ENCODE measurements at places on chromosomes 4 and X.
A peak's percentile ranks its signal among the peaks of the same experiment; 100 is the strongest.

DNA sequence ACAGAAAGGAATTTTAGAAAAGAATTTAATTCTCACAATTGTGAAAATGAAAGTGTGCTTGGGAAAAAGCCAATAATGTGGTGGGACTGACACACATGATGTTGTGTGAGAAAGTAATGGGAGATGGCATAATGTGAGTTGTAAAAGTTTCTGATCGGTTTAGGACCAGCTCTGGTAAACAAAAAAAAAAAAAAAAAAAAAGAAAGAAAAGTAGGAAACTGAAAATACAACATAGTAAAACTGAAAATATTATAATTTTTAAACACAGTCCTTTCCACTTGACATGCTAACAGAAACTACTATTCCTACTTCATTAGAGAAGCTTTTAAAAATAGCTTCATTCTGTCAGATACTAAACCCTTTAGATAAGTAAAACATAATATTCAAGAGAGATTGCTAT lies 28.2 kb downstream of the RAP1GDS1 start:
- no peak for DNase-seq

GRCh38 chr4:38086151-38086848 lies 126.1 kb downstream of the PTTG2 start:
- no peak for DNase-seq

DNA sequence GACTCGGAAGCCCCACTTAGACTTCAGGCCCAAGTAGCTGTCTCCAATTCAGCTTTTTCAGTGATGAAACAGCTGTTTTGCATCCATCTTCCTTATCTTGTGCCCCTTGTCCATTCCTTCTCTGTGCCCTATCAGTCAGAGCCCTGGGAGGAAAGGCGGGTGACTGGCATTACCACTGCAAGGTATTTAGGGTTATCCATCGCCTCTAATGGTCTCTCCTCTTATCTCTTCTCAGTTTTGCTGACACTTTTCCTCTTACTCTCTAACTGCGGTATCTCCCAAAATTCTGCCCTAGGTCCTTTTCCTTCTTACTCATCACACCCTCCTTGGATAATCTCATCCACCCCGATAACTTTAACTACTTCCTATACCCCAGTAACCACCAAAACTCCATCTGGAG lies 13.7 kb downstream of the GAB3 start:
- DNase-seq, result no peak

DNA sequence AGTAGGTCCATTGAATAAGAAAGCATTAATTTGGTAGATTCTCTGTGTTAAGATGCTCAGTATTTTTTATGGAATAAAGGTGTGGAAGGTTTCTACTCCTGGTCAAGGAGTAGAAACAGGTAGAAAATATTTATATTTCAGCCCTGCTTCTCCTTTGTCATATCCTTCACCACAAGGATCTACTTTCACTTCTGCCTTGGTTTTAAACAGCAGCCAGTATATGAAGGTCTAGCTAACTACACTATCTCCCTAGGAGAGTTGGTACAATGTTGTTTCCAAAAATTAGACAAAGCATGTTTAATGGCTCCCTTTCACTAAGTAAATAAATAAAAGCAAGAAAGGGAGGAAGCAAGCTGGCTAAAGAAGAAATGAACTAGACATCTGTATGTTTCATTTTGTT lies 44.6 kb upstream of the GYPA start:
- DNase-seq, result no peak

- no peak for DNase-seq
Observed at GRCh38 chrX:135481696-135482179, 38.7 kb upstream of the INTS6L start.

DNA sequence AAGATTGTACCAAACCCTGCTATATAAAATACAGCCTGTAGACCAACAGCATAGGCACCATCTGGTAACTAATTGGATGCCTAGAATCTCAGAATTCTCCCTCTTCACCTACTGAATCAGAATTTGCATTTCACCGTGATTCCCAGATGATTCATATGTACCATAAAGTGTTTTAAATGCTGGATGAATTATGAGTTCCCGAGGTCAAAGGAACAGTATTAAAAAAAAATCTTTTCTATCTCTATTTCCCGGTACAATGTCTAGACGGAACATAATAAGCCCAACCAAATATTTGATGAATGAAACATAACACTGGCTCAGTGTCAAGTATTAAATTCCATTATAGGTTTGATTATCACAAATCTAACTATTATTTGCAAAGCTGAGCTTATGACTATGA lies 280.0 kb downstream of the ANKRD50 start:
- DNase-seq, result no peak

- no peak for DNase-seq
Observed at GRCh38 chr4:142407596-142407995, 438.5 kb downstream of the INPP4B start.

- no peak for DNase-seq
Observed at GRCh38 chrX:41588271-41588670, 100.5 kb upstream of the GPR34 start.

DNA sequence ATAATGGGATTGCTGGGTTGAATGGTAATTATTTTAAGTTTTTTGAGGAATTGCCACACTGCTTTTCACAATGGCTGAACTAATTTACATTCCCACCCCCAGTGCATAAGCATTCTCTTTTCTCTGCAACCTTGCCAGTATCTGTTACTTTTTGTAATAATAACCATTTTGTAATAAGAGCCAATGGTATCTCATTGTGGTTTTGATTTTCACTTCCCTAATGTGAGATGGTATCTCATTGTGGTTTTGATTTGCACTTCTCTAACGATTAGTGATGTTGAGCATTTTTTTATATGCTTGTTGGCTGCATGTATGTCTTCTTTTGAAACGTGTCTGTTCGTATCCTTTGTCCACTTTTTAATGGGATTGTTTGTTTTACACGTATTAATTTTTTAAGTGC lies 213.1 kb upstream of the HDX start:
- no peak for DNase-seq

DNA sequence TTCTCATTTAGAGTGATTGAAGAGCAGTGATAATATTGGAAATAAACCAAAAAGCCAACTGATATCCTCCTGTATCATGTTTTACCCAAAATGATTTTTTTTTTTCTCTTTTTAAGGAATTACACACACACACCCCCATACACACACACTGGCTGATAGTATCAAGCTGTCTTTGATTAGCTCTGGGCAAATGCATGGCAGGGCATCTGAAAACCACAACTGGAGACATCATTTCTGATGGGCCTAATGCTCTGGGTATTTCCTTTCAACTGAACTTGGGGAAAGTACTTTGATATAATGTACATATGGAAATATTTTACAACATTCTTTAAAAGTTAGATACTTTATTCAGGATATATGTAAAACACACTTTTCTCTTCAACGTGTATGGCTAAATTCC lies 14.2 kb upstream of the OSTC start:
- no peak for DNase-seq

DNA sequence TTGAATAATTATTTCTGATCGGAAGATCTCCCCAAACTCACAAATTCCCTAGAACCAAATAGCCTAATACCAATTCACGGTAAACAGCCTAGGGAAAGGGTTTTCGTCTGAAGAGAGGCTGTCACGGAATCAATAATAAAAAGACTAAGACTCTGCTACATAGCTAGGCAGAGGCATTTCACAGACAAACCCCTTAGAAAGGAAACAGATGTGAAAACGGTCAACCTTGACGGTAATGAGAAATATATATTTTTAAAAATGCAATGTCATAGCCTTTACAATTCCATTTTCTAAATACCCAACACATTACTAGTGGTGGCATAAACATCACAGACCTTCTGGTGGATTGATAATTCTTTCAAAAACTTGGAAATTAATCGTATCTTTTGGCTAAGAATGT lies 28.4 kb downstream of the PROM1 start:
- DNase-seq, result no peak

GRCh38 chr4:145195167-145195952 lies 15.0 kb upstream of the OTUD4 start:
- DNase-seq, result no peak

DNA sequence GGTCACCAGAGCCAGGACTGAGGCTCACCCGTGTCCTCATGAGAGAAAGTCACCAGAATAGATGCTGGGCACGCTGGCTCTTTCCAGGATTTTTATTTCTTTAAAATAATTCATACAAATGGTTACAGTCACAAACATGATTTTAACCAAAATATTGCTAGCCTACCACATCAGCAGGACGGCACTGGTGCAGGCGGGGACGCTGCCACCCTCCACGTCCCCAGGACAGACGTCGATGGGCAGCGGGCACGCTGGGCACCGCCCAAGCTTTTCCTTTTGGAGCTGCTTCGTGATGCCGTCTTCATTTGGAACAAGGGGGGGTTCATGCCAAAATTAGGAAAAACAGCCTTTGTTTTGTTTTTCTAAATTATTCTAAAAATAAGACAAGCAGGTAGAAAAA lies 37.6 kb downstream of the CTBP1 start:
- no peak for DNase-seq

DNA sequence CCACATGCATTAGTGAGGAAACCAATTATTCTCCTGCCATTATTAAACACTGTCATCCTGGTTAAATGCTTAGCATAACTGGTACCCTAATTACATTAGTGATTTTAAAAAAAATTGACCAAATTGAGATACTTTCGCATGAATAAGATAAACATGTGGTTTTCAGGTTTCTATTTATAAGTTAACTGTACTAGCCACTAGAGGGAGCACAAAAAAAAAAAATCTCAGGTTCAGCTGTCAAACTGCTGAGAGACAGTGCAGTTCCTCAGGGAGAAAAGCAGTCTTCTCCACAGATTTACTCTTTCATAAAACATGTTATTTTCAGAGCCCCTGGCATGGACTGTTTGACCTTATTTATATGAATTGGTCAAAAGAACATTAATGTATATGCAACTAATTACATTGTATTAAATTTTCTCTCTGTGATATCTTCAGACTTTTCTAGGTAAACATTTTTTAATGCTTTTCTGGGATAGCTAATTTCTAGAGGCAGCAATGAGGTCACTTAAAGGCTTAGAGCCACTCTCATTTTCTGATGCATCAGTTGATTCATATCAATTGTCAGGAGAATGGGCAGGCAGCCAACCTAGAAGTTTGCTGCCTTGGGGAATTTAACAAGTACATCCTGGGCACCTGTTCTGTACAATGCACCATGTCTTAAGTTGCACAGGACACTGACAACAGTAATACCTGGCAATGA lies 167.5 kb downstream of the CDS1 start:
- DNase-seq, result no peak

DNA sequence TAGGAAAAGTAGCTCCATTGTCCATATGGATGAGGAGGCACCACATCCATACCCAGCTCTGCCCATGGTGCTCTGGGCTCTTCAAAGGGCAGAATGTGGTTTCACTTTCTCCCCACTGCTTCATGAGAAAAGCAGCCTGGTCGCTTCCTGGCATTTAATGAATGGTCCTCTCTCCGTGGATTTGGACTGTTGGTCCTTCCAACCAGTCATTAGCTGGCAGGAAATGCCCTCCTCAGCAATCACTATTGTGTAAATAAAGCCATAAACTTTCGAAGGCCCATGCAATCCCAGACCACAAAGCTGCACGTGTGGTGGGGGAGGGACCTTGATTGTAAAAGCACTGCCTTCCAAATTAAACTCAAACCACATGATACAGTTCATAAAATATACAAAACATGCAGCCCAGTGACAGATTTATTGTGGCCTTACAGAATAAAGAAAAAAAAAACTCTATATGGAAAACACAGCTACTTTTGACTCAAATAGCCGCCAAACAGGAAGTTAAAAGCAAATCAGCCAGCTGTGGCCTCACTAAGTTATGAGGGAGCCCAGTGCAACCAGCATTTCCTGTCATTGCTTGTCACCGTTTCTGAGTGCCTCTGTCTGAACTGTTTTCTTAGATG lies 8.1 kb downstream of the MBNL3 start:
- DNase-seq, result peak; percentile 17

DNA sequence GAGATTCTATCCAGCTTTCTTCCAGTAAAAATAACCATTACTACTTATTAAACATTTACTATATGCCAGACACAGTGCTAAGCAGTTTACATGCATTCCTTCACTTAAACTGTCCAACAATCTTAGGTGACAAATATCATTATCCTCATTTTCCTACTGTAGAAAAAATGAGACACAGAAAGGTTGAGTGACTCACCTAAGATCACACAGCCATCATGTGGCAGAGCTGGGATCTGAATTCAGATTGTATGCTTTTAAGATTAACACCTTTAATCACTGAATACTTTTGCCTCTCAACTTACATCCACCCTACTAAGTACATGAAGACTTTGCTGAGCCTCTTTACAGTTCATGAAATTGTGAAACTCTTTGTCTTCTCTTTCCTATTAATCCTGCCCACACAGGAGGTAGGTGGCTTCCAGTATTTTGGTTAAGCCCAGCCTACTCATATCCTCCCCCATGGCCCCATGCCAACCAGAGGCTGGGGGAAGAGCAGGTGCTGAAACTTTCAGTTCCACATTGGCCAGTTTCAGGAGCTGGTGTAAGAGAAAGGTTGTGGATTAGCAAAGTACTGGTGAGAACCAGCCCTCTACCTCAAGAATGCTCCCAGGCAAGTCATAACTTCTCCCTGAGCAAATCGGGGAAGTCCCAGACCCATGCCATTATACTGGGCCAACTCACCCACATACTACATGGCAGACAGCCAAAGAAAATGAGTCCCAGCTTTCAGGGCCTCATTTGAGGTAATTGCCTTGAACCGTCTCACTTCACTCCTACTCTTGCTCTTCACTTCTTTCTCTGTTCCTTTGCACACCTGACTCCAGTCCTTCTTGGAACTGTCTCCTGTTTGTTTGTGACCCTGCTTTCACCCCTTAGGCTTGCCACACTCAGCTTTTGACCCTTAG lies 211.1 kb downstream of the GUCY2F start:
- DNase-seq, result no peak

- DNase-seq, result no peak
Observed at GRCh38 chr4:32684160-32684559, 1964.0 kb downstream of the PCDH7 start.

DNA sequence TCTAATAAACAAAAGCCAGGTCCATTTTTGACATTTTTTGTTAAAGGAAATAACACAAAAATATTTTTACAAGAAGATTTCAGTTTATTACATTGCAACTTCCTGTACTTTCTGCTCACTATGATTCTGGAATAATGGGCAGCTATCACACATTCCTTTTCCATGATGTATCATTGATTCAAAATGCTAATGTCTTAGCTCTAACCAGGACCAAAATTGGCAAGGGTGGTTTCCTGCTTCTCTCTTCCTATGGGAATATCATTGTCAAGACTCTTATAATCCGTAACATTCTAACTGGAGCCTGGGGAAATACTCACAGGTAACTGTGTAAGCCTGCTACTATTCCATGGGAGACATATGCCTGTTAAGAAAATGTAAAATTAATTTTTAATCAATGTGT lies 218.6 kb downstream of the DCAF12L2 start:
- no peak for DNase-seq

DNA sequence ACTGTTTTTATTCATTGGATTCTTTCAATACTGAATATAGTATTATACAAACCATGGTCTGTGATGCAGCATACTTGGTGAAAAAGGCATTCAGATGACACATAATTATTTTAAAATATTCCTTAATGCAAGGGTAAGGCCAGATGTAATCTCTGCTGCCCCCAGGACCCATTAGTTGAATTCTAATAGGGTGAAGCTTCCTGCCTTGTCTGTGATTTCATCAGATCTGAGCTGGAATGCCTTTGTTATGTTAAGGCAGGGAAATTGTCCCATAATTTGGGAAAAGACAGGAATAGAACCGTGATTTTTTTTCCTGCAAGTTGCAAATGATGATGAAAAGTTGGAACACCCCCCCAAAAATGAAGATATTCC lies 26.1 kb downstream of the ZRSR2 start:
- no peak for DNase-seq

- no peak for DNase-seq
Observed at GRCh38 chr4:107304699-107305286, 268.7 kb upstream of the DKK2 start.

GRCh38 chr4:176569301-176569700 lies 223.4 kb downstream of the VEGFC start:
- DNase-seq, result no peak

Measured in nephron progenitor cell (in vitro differentiated cells).